Astrocyte of the cerebellum (primary cell): ENCODE measurements at places on chromosomes 12 and 14.

GRCh38 chr12:30694412-30695198, 1.1 kb downstream of the IPO8 start:
- DNase-seq = no peak

GRCh38 chr14:87878959-87879358, 114.0 kb downstream of the GALC start:
- no peak for DNase-seq

GRCh38 chr12:47860279-47860841, 40.7 kb upstream of the HDAC7 start:
- no peak for DNase-seq

DNA sequence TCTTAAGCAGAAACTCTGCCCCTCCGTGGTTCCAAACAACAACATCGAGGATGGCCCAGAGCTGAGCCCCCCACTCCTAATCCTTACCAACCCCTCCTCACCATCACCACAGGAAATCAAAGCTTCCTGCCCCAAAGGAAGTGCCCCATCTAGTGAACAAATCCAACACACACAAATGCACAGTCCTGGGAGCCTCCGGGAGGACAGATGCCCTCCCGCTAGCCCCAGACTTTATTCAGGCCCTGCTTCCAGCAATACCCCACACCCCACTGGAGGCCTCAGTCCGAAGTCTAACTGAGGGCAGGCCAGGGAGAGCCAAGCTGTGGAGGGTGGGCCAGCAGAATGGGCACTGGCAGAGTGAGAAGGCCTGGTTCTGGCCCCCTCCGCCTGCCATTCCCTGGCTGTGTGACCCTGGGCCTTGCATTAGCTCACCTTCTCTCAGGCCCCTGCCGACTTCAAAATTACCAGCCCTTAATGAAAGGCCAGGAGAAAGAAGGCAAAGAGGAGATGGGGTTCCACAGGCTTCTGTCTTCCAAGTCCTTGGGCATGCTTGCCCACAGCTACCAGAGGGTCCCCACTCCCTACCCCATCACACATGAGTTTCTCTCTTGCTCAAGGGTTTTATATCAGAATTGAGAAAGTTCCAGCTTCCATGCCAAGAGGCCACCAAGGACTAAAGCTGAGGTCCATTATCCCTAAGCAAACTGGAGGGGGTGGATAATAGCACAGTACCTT, 2.3 kb downstream of the HDAC7 start:
- no peak for DNase-seq

DNA sequence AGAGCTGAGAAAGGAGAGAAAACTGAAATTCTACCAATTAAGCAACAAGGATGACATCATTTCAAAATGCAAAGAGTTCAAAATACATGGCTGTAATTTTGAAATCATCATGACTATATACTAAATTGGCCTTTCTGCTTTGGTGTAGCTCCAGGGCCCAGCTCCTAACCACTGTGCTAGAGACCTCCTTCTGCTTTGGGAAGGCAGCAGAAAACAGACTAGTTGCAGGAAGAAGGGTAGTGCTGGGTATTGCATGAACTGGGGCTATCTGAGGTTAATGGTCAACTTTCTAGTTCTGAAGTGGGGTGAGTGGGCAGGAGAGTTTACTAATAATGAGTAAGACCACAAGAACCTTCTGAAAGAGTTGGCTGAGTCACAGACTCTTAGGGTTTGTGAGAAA, 66.2 kb downstream of the PTGER2 start:
- DNase-seq = no peak

- DNase-seq = no peak
Observed at GRCh38 chr12:130066742-130067141, 95.5 kb upstream of the FZD10 start.

DNA sequence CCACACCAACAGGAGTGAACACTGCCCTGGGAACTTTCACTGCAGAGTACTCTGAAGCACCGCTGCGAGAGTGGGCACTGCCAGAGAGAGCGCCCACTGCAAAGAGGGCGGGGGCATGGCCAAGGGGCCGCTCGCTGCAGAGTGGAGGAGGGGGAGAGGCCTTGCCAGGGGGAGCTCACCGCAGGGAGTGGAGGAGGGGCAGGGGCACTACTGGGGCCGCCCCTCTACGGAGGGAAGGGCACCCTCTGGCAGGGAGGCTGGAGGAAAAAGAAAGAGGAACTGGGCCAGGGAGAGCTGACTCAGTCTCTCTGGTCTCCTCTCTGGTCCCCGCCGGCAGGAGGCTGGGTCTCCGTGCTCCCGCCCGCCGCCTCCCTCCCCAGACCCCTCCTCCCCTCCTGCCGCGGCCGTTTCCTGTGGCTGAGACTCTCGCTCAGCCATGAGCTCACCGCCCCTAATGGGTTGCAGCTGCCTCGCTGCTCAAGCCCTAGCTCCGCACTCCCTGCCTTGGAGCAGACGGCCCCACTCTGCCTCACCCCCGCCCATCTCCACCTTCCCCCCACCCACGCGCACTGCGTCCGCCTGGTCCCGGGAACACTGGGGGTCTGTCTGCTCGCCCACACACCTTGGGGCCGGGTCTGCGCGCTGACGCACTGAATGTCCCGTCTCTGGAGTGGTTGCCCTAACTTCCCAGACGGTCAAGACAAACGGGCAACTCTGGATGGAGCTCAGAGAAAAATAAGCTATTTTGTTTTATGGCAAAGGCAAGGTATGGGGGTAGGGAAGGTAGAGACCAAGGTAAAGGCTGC, 1.3 kb downstream of the ARHGEF40 start:
- DNase-seq = peak; percentile 83

- no peak for DNase-seq
Observed at GRCh38 chr14:79742142-79742541, 469.2 kb downstream of the DIO2 start.

GRCh38 chr14:32710731-32711680, 227.7 kb upstream of the NPAS3 start:
- DNase-seq = peak; percentile 42
